ENCODE measurements at places on chromosomes 6 and 20.

DNA sequence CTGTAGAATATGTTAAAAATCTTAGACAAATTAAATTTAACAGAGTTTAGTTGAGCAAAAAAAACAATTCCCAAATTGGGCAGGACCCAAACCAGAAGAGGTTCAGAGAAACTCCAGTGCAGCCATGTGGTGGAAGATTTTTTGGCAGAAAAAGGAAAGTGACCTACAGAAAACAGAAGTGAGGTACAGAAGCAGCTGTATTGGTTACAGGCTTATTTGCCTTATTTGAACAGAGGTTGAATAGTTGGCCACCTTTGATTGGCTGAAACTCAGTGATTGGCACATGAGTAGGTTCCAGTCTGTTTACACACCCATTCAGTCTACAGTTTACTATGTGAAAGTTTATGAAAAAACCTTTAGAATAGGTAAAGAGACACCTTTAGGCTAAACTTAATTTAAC lies 110.9 kb upstream of the LAMP5 start:
- no peak for DNase-seq

DNA sequence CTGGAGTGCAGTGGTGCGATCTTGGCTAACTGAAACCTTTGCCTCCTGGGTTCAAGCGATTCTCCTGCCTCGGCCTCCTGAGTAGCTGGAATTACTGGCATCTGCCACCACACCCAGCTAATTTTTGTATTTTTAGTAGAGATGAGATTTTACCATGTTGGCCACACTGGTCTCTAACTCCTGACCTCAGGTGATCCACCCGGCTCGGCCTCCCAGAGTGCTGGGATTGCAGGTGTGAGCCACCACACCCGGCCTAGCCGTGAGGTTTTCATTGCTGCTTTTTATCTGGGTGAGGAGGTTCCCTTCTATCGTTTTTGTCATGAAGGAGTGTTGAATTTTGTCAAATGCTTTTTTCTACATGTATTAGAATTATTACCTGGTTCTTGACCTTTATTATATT lies 23.9 kb downstream of the SRC start:
- DNase-seq: no peak

GRCh38 chr20:47929368-47930115 lies 144.3 kb upstream of the SULF2 start:
- no peak for DNase-seq

DNA sequence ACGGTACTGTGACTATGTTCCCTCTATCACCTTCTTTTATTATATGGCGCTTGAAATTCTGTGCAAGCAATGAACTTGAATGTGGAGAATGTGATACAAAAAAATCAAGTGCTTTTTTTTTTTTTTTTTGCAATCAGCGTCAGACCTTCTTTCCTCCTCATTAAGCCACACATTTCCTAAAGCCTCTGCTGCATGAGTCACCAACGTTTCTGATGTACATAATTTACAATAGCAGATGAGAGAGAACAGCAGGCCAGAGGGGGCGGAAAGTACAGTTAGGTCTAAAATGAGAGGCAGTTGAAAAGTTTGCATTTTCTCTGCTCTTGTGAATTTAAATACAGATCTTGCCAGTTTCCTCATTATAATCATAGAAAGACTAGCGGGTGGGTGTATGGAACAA lies 114.6 kb upstream of the RIPOR2 start:
- DNase-seq: no peak

DNA sequence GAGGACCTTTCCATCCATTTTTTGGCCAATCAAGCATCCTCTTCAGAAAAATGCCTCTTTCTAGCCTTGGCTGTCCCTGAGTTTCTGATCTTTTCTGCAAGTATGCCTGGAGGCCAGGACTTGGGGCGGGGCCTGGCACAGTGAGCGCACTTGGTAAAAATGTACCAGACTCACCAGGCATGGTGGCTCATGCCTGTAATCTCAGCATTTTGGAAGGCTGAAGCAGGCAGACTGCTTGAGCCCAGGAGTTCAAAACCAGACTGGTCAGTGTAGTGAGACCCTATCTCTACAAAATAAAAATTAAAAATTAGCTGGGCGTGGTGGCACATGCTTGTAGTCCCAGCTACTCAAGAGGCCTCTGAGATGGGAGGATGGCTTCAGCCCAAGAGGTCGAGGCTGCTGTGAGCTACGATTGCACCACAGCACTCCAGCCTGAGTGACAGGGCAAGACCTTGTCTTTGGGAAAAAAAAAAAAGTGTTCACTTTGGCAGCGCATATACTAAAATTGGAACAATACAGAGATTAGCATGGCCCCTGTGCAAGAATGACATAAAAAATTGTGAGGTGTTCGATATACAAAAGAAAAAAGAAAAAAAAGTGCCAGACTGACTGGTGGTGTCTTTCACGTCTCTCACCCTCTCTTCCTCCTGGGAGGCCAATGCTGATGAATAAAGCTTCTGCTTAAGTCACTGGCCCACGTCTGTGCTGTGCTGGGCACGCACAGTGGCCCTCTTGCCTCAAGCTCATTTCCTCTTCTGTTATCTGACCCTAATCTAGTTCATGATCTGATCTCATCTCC lies 18.1 kb upstream of the SLC9A8 start:
- no peak for DNase-seq

DNA sequence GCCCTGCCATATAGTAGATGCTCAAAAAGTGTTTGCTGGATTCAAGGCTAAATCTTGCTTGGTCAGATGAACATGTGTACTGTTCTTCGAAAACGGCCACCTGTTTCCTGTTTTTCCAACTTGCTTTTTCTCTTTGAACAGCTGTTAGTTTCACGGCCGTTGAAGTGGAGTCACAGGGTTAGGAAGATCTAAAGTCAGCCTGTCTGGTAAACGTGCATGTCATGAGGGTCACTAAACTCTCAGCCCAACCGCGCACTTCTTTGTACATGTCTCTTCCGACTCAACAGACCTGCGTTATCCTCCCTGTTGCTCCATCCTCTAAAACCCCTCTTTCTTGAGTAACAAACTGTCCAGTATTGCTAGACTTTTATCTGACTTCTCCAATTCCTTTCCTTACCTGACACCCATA lies 93.2 kb upstream of the MAN1A1 start:
- DNase-seq: no peak

DNA sequence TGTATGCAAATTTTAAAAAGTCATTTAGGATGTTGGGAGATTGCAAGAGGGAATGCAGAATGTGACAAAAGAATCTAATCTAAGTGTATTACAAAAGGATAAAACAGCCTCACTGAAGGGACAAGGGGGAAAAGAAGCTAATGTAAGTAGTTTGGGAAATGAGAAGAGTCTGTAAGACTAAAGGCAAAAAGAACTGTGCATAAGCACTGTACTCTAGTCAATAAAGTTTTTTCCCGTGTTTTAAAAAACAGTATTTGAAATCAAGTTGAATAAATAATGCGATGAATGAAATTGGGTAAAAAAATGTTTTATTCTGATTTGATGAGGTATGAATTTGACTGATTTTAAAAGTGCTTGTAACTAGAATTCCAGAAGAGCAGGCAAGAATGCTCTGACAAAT lies 149.8 kb downstream of the VEGFA start:
- no peak for DNase-seq

DNA sequence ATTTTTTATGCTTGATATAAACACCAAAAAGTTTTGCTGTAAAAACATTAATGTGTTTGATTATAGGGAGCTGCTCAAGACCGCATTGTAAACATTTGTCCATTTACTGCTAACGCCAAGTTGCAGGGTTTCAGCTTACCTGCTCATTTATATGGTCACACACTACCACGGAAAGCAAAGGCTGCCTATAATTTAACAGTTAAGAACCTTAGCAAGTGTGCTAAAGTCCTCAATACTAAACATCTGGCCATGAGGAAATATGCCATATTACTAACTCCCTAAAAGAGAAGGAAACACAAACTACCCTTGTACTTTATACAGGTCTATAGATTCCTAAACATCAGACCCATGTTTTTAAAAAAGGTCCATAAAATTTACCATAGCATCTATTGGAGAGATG lies 129.5 kb downstream of the ASCC3 start:
- no peak for DNase-seq

- no peak for DNase-seq
Measured at GRCh38 chr6:117269638-117270054, 4.3 kb downstream of the VGLL2 start.

- no peak for DNase-seq
Measured at GRCh38 chr20:36399147-36399968, 93.2 kb downstream of the DLGAP4 start.

DNA sequence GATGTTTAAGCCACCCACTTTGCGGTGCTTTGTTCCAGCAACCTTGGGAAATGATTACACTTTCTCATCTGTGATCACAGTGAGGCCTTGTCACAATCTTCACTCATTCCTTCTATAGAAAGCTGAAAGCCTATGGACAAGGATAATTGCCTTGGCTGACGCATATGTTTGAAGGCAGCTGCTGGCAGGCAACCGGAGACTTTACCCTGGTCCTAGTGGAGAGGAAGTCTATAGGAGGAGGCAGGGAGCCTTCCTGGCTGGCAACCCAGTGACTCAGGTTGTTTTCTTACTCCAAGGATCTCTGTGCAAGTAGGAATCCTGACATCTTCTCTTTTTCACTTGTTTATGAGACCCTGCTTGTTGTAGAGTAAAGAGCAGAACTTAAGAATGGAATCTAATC lies 34.1 kb upstream of the ESR1 start:
- no peak for DNase-seq

DNA sequence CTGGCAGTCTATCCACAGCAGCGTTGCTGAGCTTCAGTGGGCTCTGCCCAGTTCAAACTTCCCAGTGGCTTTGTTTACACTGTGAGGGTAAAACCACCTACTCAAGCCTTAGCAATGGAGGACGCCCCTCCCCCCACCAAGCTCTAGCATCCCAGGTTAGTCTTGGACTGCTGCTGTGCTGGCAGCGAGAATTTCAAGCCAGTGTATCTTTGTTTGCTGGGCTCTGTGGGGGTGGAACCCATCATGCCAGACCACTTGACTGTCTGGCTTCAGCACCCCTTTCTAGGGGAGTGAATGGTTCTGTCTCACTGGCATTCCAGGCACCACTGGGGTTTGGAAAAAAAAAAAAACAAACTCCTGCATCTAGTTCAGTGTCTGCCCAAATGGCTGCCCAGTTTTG lies 249.7 kb upstream of the SYNCRIP start:
- DNase-seq: no peak

DNA sequence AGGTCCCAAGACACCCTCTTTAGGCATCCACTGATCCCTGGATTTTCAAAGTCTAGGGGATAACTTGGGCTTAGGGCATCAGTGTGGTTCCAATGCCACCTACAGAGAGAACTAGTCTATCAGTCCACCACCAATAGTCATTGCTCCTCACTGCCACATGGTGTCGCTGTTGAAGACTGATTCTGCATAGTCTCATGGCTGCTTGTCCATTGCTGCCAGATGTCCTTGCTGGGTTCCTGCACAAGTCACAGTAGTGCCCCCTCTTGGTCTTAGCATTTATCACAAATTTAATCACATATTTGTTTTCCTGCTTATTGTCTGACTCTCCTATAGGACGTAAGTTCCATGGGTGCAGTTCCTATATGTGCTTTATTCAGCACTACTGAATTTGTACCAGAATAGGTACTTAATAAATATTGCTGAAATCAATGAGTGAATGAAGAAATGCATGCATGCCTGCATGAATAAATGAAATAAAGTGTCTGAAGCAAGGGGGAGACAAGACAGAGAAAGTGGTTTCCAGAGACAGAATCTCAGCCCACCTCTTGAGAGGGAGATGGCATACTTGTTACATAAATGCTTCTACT lies 45.9 kb upstream of the RALY start:
- DNase-seq: no peak

DNA sequence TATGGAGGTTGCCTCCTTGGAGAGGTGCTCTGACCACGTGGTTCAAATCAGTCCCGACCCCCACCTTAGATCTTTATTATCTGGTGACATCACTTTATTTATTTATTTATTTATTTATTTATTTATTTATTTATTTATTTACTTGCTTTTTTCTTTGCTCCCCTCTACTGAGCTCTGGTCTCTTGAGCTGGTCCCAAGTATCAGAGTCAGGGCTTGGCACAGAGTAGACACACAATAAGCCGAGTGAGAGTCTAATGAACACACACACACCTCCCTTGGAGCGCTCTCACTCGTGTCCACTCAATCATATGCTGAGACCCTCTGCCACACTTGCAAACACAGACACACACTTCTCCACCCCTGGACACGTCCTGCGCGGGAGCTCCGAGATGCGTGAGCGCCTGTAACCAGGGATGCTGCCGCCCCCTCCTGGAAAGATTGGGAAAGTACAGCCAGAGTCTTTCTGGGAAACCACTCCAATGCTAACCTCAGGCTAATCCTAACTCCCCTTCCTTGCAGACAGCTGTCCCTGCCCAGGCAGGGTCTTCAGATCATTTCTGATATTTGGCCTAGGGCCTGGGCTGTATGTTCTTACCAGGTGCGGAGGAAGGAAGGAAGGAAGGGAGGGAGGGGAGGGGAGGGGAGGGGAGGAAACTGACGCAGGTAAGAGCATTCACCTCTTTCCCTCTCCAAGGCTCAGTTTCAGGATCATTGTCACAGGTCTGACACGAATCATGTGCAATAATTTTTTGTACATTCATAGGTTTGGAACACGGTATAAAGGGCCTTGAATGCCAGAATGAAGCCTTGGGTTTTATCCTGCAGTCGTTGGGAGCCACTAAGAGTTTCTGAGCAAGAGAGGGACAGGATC lies 70.9 kb downstream of the STK35 start:
- DNase-seq: peak; percentile 24

DNA sequence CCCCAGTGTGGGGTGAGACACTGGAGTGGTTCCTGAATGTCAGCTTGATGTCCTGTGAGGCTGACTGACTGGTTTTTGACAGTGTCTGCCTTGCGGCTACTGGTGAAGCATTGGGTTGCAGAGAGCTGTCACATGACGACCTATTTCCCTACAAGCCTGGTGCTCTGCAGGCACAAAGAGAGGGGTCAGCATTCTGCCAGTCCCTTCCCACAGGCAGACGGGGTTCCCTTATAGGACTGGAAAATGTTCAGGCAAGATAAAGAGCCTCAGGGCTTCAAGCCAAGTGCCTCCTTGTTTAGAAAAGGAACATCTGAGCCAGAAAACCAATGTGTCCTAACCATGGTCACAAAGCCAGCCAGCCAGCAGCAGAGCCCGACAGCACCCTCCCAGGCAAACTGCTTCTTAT lies 11.0 kb downstream of the LY86 start:
- DNase-seq: no peak

GRCh38 chr6:157885211-157885788 lies 62.3 kb downstream of the SNX9 start:
- DNase-seq: no peak

DNA sequence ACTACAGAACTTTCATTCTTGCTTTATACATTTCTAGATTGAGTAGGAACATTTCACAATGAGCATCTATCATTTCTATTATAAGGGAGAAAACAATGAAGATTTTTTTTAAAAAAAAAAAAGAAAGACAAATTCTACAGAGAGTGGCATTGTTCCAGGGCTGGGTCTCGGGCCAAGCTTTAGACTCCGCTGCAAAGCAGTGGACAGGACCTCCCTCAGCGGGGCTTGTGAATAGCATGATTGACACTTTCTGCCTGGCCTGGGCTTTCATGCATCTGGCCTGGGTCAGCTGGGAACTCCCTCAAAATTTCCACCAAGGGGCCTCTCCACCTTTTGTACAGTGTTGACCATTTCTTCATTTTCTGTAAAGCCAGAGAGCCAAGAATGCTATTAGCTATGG lies 55.8 kb upstream of the HIVEP2 start:
- DNase-seq: no peak

GRCh38 chr6:158684311-158684710 lies 34.5 kb downstream of the SYTL3 start:
- DNase-seq: no peak

- no peak for DNase-seq
Measured at GRCh38 chr6:85490516-85491248, 40.8 kb downstream of the NT5E start.

All from smooth muscle cell of the brain vasculature (primary cell).